ENCODE measurements at places on chromosomes 11 and 22.
A peak's percentile ranks its signal among the peaks of the same experiment; 100 is the strongest.

DNA sequence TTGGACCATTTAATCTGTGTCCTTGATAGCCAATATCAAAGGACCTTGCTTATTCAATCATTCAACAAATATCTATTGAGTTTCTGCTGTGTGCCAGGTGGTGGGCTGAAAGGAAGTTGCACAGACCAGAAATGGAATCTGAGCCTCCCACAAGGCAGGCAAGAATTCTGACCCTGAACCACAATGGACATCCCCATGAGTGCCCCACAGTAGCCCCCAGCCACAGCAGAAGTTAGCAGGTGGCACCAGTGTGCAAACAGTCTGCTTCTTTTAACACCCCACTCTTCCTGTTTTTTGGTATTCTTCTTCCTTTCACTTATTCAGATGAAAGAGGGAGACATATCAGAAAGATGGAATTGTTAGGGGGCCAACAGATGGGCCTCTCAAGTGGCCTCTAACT lies 12.2 kb upstream of the SERPING1 start:
- no peak for DNase-seq

DNA sequence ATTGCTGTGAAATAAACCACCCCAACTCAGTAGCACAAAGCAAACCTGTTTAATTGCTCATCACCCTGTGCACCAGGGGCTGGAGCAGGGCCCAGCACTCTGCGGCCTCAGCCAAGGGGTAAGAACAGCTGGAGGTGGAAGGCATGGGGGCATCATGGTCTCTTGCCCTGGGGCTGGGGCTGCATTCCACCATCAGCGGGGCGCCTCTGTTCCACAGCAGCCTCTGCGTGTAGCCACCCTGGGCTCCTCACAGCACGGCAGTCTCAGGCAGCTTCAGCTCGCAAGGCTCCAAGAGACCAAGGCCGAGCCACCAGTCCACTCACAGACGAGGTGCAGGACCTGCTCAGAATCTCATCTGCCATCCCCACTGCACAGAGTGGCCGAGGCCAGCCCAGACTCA lies 630.7 kb downstream of the TBC1D22A start:
- DNase-seq = no peak

DNA sequence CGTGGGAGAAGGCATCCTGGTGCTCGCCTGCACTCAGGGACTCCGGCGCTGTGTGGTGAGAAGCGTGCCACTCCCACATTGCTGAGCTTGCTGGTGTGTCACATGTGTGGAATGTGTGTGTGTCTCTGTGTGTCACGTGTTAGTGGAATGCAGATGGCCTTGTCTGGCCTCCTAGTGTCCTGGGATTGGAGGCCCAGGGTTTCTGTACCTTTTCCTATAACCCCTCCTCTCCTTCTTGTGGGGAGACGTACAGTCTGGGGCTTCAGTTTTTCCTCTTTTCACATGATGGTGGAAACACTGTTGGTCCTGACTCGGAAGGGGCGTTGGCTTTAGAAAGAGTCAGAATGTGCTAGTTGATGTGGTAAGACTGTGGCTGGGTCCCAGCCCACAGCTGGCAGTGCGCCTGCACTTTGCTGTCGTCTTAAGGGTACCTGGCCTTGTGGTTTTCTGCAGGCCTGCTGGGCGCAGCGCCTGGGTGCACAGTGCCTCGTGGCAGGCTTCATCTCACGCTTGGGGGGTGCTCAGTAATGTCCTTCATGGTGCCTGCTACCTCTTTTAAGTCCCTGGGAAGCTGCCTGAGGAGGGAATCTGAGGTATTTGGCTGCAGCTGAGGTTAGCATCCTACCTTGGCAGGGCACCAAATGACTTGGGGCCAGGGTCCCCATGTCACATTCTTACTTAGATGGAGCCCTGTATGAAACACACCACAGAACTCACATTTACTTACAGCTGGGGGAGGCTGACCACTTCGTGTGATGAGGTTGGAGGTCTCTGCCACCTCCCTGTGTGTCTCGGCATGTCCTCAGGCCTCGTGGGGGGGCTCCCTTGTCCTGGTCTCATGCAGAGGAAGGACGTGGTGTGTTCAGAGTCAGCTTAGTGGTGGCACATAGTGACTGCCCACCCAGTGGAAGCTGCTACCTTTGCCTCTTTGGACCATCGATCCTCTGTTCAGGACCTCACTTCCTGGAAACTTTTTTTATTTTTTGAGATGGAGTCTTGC lies 61.9 kb downstream of the MED15 start:
- peak; percentile 99 for DNase-seq

GRCh38 chr11:76856106-76856505 lies 4.6 kb upstream of the ACER3 start:
- DNase-seq = peak; percentile 15

DNA sequence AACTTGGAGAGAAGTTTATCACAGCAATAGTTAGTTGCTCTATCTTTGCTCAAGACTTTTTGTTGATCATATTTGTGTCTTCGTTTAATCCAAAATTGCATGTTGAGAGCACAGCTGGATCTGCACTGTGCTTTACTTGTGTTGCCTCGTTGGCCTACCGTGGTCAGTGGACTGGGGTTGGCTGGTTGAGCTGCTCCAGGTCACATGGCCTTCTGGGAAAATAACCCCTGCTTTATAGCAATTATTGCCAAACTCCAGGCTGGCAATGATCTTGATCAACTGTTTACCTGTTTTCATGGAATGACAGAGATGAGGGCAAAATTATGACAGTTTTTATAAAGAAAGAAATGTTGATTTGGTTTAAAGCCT lies 5.7 kb upstream of the PLET1 start:
- no peak for DNase-seq

DNA sequence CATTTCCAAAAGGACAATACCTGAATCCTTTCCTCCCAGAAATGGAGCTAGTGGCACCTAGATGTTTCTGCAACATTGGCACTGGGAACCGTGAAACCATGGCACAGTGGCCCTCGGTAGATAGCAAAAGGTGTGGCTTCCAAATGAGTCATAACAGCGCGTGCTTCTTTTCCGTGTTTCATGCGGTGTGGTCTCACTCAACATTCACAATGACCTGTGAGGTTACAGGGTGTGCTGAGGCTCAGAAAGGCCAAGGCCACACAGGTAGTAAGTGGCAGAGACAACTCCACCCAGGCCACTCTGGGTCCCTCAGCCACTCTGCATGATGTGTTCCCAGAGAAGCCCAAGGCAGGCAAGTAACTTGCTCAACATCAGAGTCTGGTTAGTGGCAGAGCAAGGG lies 67.4 kb downstream of the TP53I11 start:
- DNase-seq = no peak

GRCh38 chr11:43998308-43998707 lies 49.5 kb upstream of the ACCSL start:
- no peak for DNase-seq

DNA sequence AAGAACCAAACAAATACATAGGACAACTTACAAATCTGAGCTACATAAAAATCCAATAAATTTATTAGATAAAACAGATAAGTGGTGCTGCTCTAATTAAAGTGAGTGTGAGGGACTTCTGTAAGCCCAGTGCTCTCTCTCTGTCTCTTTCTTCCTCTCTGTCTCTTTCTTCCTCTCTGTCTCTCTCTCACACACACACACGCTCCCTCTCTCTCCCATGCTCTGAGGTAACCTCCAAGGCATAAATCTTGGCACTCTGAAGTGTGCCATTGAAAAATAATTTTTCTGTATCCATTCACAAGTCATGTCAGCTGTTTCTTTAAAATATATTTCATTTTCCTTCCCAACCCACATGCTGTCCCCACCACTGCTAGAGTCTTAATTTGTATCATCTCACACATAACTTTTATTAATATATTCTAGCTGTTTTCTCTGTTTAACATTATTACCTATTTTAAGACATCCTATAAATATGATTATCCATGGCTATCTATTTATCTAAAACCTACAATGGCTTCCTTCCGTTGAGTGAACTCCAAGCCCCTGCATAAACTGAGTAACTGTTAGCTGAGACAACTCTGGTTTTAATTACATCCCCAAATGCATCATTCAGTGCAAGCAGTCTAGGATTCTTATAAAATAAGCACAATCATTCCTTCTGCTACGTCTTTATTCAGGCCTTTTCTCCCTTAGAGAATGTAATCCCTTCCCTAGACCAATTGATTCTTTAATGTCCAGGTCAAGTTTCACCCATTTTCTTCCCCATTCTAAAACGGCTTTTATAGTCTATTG lies 57.4 kb upstream of the SLC5A12 start:
- peak; percentile 6 for DNase-seq

DNA sequence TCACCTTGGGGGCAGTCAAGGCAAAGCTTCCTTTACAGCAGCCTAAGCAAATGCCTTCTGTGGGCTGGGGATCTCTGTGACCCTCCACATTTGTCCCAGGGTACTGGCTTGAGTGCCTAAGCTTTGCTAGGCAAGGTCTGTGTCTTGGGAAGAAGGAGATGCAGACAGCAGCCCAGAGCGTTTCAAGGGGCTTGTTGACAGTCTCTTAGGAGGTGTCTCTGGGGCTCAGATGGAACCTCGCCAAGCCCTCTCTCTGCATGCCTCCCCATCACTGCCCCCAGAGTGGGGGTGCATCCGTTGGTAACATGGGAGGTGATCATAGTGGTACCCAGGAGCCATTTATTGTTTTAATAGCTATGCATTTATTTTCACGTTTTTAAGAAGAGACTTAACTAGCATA lies 29.1 kb upstream of the TMPRSS4 start:
- DNase-seq = no peak

DNA sequence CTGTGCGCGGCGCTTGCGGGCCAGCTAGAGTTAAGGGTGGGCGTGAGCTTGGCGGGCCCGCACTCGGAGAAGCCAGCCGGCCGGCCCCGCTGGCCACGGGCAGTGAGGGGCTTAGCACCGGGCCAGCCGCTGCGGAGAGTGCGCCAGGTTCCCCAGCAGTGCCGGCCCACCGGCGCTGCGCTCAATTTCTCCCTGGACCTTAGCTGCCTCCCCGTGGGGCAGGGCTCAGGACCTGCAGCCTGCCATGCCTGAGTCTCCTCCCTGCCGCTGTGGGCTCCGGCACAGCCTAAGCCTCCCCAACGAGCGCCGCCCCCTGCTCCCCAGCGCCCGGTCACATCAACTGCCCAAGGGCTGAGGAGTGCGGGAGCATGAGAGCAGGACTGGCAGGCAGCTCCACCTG lies 5.2 kb upstream of the PES1 start:
- no peak for DNase-seq

- DNase-seq = no peak
Measured at GRCh38 chr11:55967914-55968313, 1.8 kb downstream of the OR10AG1 start.

DNA sequence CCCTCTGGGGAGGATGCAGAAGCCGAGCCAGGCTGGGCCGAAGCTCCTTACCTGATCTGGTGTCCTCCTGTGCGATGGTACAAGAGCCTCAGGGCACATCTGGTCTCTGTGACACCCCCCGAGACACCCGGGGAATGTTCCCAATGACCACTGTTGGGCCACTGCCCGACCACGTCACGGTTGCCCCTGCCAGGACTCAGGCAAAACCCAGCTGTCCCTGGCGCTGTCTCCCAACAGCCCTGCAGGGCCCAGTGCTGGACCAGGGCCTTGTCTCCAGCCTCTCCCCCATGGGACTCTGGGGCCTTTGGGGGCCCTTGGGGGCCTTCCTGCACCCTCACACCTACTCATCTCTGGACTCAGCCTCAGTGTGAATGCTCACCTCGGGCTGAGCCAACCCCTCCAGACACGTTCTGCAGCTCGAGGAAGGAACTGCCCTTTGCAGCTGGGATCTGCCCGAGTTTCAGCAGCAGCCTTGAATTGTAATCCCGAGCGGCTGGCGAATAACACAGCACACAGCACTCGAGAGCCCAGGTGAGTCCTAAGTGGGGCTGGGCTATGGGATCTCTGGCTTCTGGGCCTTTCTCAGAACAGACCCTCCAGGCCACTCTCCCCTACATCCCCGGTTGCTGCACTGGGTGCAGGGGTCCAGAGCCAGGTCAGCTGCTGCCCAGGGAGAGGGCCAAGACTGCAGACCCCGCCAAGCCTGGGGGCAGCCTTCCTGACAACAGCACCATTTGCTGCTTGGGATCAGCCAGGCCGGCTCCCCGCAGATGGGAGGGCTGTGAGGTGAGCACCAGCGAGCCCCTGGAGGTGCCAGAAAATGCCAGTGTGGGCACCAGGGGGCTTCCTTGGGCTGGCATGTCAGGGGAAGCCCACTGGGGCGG lies 39.8 kb downstream of the RTN4R start:
- DNase-seq = no peak

DNA sequence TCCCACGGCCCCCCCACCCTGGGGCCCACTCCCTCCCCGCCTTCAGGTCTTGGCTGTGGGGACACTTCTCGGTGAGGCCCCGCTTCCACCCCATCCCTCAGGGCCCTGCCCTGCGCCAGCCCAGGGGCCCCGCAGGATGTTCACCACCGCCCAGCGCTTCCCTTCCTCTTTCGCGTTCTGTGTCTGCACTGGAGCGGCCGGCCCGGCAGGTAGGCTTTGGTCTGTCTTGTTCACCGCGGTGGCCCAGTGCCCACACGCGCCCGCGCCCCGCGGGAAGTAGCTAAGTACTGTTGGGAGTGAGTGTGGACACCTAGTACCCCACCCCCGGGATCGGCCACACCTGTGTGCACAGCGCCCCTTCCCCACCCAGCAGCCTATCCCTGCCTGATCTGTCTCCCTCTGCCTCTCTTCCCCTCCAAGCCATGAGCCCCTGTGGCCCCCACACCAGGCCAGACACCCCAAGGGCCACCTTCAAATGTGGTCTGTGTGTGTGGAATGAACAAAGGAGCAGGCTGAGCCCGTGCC lies 85.4 kb downstream of the WNT7B start:
- no peak for DNase-seq

GRCh38 chr11:120398132-120398531 lies 61.9 kb downstream of the ARHGEF12 start:
- DNase-seq = peak; percentile 56

DNA sequence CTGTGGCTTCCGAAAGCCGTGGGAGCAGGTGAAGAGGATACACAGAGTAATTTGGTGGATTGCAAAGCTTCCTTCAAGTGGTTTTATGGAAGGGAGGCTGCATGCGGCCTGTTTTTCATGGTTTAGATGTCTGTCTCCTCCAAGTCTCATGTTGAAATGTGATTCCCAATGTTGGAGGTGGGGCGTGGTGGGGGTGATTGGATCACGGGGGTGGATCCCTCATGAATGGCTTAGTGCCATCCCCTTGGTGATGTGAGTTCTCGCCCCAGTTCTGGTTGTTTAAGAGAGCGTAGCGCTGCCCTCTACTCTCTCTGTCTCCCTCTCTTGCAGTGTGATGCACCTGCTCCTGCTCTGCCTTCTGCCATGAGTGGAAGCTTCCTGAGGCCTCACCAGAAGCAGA lies 247.8 kb upstream of the B3GAT1 start:
- DNase-seq = no peak

- no peak for DNase-seq
Measured at GRCh38 chr22:27992294-27993165, 73.5 kb upstream of the PITPNB start.
